T-helper 17 cell (primary cell): ENCODE measurements at places on chromosomes 11 and 22. TPM values are rescaled to one million over a fixed set of nuclear protein-coding genes. Genes with fewer than 3 reads are reported as not detected.

The RFPL1 gene
- not detected for total RNA-seq

The EFCAB6 gene
- 0.16 TPM for total RNA-seq

The LDLRAD3 gene
- 1.4 TPM for total RNA-seq

The GLYATL2 gene
- total RNA-seq: not detected

The MRGPRX3 gene
- total RNA-seq: not detected

The IL10RA gene
- total RNA-seq: 262 TPM

The OR10G7 gene
- total RNA-seq: not detected

The MS4A6E gene
- total RNA-seq: not detected

The GDPD5 gene
- total RNA-seq: 108 TPM

The SHISAL1 gene
- total RNA-seq: not detected
